ENCODE measurements at places on chromosomes 1 and 21.

DNA sequence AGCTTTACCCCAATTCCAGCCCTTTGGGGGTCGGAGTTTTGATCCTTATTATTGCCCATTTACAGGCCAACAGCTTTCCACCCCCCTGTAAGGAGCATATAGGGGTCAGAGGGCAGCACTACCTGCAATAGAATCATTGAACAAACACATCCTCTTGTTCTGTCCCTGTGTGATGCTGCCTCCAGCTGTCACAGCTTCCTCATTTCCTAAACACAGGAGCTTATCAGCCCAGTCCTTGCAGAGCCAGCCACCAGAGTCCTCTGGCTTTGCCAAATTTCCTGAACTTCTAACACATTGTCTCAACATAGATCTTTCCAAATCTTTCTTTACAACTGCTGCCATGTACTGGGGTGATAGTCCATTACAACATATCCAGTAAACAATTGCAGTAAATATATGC, 32.8 kb upstream of the PTBP2 start:
- no peak for DNase-seq

- no peak for DNase-seq
These were observed 38.2 kb downstream of the ZBTB17 start for GRCh38 chr1:15937706-15938168.

DNA sequence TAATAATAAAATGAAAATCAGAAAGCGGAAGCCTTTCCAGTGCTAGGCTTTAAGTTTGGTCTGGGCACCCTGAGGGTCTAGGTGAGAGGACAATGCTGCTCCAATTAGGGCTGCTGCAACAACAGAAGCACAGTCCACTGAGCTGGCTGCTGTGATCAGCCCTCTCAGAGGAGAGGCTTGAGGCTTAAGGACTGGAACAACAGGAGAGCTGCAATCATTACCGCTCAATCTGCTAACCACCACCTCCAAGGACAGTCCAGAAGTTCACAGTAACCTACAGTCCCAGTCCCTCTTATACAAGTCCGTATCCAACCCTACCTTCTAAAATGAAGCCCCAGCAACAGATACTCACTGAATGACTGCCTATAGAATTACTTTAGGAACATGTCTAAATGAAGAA, 62.1 kb downstream of the USP24 start:
- DNase-seq = no peak

- DNase-seq = peak; percentile 23
These were observed 569 bp downstream of the ATF3 start for GRCh38 chr1:212608959-212609700.

DNA sequence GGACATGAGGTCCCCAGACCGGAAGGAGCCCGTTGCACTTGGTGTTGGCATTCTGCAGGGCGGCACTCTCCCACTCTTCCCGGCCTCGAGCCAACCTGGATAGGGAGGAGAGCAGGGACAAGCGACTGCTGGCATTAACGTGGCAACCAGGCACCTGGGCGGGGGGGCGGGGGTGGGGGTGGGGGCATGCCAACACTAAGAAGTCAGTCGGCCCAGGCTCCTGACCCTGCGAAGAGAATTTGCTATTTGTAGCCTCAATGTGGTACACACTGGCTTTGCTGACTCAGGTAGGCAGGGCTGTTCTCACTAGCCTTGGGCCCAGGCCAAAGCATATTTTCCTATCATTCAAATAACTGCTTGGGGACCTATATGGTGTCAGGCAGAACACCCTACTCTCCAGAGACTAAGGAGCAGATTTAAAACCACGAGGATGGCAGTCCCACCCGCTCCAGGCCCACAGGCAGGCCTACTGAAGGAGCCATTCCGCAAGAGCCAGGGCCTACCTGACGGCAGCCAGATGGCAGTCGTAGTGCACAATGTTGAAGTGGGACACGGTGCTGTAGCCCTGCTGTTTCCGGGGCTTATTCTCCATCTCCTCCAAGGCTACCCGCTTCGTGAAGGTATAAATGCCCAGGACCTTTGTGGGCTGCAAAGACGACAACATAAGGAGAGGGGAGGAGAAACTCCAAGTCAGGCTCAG, 123.7 kb downstream of the UBR4 start:
- DNase-seq = no peak

GRCh38 chr1:178684111-178684510, 40.9 kb upstream of the RALGPS2 start:
- DNase-seq = no peak

DNA sequence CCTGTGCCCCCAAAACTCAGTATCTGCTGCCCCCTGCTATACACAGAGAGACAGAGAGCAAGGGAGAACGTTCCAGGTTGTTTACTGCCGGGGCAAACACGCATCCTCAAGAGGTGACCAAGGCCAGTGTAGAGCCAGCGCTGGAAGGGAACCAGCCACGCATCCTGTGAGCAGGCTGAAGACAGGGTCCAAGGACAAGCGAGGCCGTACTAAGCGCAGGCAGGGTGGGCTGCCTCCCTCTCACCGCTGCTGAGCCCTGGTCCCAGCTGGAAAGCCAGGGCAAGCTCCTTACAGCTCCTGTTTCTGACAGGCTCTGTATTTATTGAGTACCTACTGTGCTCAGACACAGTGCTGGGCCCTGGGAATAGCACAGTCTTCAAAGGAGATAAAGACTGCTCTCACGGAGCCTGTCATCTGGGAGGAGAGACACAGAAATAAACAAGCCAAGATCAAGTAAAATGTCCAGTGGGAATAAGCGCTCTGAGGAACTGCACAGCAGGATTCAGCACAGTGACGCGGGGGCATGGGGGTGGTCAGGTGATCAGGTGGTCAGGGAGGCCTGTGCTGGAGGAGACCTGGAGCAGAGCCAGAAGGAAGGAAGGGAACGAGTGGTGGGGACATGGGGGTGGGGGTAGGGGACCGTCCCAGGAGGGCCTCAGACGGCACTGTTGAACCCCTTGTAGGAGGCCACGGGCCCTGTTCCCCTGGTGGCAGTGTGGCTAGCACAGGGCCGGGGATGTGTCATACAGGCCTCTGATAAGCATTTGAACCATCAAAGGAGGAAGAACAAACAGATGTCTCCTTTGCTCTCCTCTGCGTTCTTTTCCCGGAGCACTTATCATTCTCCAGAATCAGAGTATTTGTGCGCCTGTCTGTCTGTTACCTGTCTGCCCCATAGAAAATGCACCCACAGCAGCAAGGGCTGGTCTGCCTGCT, 37.8 kb upstream of the EFHD2 start:
- no peak for DNase-seq

- DNase-seq = peak; percentile 75
These were observed 7.2 kb upstream of the FBXO28 start for GRCh38 chr1:224106568-224107281.

DNA sequence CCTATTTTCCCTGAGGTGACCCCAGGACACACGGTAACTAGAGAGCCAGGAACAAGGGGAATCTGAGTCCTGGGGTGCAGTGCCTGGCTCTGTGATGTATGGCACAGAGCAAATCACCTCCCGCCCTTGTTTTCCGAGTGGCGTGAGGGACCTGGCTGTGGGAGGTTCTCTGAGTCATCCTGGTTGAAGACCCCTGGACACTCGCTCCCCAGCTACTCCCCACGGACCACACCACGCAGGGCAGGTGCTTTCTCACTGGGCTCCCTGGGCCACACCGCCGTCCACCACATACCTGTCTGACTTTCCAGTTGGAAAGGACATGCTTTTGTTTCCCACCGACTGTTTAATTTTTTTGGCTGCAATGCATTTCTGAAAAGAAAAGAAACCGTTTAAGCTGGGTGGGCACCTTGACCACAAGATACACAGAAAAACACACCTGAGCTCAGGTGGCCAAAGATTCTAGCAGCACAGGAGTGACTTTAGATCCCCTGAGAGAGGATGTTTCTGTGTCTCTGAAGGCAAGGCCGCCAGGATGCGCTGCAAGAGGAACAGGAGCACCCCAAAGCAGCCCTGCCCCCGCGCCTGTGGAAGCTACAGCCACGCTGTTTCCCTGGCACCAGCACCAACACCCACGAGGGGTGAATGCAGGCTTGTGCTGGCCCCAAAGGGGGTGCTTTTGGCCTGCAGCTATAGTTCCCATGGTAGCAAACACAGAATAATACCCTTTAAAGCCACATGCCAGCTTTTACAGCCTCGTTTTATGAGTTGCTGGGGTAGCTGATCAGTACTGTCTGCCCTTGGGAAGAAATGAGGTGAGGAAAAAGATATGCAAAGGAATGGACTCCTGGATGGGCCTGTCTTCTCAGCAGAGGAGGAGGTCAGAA, 8.1 kb upstream of the SRM start:
- no peak for DNase-seq

- no peak for DNase-seq
These were observed 256.8 kb upstream of the C1orf105 start for GRCh38 chr1:172163498-172164215.

DNA sequence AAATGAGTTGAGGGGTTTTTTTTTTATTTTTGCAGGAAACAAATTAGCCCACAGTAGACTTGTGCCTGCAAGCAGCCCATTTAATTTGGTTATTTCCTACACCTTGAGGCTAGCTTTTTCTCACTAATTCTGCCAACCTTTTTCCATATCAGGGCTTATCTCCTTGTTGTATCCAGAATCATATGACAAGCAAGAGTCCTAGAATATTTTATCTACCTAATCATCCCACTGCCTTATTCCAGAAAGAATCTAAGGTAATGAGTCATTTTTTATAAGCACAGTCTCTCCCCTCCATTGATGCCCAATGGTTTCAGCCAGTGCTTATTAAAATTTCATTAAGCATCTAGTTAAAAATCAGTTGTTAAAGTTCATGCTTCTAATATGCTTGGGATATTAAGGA, 324.1 kb downstream of the BARHL2 start:
- DNase-seq = no peak

GRCh38 chr1:55089683-55090082, 50.3 kb downstream of the PCSK9 start:
- no peak for DNase-seq

GRCh38 chr1:187275985-187276575, 447.3 kb downstream of the PLA2G4A start:
- no peak for DNase-seq

DNA sequence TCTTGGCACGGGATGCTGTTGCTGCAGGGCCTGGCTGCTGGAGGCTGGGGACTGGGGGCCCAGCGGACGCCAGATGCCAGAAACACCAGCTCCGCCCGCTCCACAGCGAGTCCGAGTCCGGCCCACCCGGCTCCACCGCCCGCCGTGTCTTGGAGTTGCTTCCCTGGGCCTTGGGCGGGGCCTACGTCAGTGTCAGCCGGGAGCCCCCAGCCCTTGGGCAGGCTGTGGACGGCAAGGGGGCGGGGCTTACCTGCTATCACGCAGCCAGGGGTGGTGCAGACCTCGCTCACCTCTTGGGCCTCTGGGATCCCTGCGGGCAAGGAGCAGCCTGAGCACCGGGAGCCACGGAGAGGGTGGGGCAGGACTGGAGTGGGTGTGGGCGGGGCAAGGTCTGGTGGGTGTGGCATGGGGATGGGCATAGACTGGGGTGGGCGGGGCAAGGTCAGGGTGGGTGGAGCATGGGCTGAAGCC, 21.8 kb downstream of the MMEL1 start:
- DNase-seq = no peak

DNA sequence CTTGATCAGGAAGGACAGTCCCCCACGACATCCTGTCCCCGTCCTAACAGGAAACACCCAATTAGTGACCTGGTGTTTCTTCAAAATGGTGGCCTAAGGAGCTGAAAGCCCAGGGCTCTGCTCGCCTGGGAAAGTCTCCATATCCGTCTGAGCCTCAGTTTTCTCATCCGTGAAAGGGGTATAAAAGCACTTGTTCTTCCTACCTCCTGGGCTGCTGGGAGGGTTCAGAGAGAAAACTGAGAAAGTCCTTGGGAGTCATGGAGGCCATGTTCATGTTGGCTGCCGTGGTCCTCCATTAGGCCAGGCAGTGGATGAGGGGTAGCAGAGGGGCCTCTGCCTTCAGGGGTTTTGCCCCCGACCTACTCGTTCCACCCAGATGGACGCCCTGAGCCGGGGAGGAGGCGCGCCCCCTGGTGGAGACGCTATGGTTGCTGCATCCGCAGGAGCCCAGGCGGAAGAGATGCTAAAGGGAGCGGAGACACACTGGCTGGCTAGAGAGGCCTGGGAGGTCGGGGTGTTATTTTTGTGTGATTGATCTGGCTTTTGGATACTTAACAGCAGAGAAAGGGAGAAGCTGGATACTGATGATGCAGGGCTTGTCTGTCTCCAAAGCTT, 113.5 kb downstream of the PRDM2 start:
- DNase-seq = no peak

GRCh38 chr1:6600410-6601048, 2.1 kb downstream of the KLHL21 start:
- DNase-seq = no peak

DNA sequence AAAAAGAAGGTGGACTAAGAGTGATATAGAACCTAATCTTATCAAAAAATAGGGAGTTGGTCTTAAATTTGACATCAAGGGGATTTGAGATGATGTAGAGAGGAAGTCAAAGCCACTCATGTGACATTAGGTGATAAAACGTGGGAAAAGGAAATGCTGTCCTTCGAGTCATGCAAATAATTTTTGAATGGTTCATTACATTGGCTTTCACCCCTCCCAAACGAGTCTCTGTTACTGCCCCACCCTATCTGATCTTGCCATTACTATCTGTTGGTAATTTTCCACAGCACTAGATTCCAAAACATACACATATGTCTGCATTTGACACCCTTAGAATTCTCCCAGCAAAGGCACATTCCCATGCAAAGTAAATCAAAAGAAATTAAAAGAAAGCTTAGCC, 531.1 kb upstream of the ADAMTS5 start:
- DNase-seq = no peak

DNA sequence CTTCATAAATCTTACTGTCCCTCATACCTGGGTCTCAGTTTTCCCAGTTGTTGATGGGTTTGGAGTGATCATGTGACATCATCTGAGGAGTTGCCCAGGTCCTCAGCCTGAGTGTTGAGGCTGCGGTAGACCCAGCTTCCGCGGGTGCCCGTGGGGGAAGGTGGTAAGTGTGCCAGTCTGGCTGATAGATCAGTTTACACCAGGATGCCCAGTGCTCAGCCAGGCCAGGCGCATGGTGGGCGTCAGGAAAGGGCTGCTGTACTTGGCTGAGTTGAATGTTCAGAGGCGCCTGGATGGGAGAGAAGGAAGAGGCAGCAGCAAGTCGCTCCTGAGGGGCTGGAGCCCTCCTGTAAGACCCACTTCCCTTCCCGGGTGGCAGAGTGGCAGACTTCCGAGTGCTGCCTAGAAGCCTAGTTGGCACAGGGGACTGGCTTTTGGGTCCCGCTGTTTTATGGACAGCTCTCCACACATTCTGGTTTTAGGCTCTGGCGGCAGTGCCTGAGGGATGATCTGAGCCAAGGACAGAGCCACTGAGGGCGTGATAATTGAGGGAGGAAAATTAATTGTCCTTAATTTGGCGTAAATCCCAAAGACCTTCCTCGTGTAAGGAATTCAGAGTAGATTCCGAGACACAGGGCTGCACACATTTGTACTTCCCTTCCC, 35.8 kb downstream of the PTPRF start:
- no peak for DNase-seq

GRCh38 chr1:173411835-173412742, 65.0 kb upstream of the PRDX6 start:
- no peak for DNase-seq

DNA sequence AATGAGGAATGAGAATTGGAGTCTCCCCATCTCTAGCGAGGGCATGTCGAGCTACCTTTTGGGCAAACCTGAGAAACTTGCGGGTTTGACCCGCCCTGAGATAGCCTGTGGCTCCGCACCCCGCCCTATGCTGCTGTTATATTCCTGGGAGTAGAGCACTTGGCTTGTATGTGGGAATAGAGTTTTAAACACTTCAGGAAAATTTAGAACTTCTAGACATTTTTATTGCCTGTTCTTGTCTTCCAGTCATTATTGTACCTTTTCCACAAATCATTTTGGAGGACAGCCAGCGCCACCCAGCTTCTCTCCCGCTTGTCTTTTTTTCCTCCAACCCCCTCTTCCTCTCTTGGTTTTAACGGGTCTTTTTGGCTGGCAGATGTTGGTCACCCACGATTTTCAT, 738 bp downstream of the GNPAT start:
- DNase-seq = peak; percentile 27

- DNase-seq = no peak
These were observed 17.8 kb upstream of the PPP2R5A start for GRCh38 chr1:212267460-212267859.

Data from AML-193 (cell line).